ENCODE measurements at places on chromosomes 11 and 22. TPM values are rescaled to one million over a fixed set of nuclear protein-coding genes. Genes with fewer than 3 reads are reported as not detected.

ZP1 gene
- 0.17 TPM for total RNA-seq

ELMOD1 gene
- total RNA-seq = not detected

RCOR2 gene
- total RNA-seq = 2.7 TPM

ANGPTL5 gene
- total RNA-seq = 0.09 TPM

NRIP3 gene
- 2.7 TPM for total RNA-seq

ART1 gene
- total RNA-seq = not detected

SYTL2 gene
- 39.0 TPM for total RNA-seq

MS4A15 gene
- total RNA-seq = not detected

Data from mucosa of gallbladder (tissue), 1 donor.